Left hindlimb (tissue), 1 donor: ENCODE measurements at places on chromosomes 5 and 9.

DNA sequence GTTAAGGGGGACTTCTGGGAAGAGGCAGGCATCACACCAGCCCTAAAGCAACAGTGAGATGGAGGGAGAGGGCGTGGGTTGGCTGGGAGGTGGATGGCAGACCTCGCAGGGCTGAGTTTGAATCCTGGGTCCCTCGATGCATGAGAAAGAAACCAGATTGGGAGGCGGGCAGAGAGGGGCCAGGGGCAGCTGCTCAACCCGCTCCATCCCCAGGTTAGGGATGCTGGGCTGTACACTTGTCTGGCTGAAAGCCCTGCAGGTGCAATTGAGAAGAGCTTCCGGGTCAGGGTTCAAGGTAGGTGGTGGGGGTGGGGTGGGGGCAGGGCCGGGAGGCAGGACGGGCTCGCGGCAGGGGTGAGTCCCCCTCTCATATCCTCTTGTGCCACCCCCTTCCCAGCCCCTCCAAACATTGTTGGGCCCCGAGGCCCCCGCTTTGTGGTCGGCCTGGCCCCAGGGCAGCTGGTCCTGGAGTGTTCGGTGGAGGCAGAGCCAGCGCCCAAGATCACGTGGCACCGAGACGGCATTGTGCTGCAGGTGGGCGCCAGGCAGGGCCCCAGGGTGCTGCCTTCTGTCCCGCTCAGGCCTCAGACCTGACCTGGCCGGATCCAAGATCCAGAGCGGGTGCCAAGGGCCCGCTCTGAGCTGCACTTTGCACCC, 49.8 kb upstream of the ASS1 start:
- DNase-seq: no peak

- DNase-seq: no peak
Measured at GRCh38 chr5:57362951-57363350, 119.7 kb downstream of the ACTBL2 start.

DNA sequence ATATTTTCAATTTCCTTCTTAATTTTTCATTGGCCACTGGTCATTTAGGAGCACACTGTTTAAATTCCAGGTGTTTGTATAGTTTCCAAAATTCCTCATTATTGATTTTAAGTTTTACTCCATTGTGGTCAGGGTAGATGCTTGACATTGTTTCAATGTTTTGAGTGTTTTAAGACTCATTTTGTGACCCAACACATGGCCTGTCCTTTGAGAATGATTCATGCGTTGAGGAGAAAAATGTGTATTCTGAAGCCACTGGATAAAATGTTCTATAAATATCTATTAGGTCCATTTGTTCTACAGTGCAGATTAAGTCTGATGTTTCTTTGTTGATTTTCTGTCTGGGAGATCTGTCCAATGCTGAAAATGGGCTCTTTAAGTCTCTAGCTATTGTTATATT, 24.4 kb upstream of the FNIP1 start:
- no peak for DNase-seq

DNA sequence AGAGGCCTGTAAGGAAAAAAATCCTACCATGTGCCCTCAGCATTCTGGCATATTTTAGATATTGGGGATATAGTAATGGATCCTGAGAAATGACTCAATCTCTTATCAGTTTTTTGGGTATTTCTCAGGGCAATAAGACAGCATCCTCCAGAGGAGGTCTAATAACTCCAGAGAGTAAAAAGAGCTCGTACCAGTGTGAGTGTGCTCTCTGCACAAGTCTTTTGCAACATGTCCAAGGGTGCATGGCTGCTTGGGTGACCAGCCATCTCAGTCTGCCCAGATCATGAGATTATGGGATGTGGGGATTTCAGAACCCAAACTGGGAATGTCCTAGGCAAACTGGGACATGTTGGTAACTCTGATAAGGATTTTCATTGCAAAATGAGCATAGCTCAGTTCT, 15.3 kb downstream of the ASPN start:
- no peak for DNase-seq

- DNase-seq: no peak
Measured at GRCh38 chr9:6590334-6590733, 55.2 kb downstream of the GLDC start.

- DNase-seq: no peak
Measured at GRCh38 chr9:26331223-26331622, 561.4 kb downstream of the CAAP1 start.

DNA sequence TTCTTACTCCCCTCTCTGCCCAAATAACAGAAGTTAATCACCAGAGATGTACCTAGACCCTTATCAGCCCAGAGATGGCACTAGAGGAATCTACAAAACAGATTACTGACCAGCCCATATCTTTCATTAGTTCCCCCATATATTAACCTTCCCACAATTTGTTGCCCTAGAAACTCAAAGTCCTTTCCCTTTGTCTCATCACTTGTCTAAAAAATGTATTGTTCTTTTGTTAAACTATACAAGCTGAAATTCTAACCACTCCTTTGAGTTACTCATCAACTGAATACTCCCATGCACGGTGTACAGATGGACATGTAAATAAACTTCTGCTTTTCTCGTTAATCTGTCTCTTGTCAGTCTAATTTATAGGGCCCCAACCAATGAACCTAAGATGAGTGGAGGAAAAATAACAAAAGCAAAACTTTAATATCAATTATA, 130.9 kb downstream of the CCDC192 start:
- DNase-seq: no peak

GRCh38 chr5:110752953-110753352, 14.1 kb downstream of the SLC25A46 start:
- DNase-seq: no peak

DNA sequence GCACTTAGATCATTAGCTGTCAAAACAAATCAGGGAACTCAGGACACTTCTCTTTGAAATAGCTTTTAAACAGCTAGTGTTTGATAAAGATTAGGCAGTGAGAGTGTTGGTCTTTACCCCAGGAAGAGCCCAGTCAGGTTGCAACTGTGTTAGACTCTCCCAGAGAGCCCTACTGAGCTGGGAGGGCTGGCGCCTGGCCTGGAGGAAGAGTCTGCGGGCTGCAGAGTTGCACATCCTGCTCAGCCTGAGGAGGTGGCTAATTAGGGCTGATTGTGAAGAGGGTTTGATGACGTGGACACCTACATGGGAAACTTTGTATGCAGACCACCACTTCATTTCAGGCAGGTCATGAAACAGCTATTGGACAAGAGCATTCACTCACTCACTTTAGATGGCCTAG, 112.0 kb downstream of the TMEM174 start:
- DNase-seq: no peak

DNA sequence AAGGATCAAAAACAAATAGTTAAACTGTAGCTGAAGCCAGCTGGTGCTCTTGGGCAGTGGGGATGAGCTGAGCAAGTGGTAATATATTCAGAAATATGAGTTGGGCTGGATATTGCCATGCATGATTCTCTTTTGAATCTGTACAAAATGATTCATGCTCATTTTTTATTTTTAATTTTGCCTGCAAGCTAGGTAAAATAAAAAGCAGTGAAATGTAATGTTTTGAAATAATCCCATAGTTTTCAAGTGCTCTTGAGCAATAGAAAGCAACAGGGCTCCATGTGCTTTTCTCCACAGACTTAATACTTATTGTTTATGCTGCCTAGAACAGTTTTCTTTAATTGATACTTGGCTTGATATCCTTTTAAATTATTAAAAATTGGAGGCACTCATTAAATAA, 489.3 kb downstream of the TLE4 start:
- DNase-seq: no peak

DNA sequence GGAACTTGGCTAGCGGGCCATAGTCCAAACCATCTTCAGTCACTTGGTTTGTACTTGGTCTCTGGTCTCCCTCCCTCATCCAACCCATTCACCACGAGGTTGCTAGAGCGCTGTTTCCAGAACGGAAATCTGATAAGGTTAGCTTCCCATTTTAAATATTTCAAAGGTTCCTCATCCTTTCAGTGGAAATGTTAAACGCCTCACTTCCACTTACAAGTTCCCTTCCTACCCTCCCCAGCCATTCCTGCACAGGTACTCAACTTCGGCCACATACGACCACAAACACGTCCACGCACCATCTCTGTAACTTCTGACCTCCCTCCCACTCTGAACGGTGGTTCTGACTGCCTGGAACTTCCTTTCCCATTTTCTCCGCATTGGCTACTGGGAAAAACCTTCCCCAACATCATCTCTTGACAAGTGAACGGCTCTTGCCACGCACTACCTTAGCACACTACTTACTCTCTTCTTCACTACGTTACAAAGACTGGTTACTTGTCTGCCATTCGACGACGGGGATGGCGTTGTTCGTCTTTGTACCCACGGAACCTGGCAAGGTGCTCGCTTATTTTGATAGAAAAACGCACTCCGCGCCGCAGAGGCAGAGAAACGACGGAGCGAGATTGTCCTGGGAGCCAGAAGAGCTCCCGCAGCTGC, 629 bp downstream of the CCNH start:
- DNase-seq: peak; percentile 57
